Activated naive CD8-positive, alpha-beta T cell treated with anti-CD3 and anti-CD28 coated beads, Interleukin-2, amount 50 U/mL, for 24 hours (primary cell): ENCODE measurements at places on chromosomes 7 and 10.

- no peak for DNase-seq
These were observed 649.0 kb downstream of the LRMDA start for GRCh38 chr10:76080451-76080850.

- DNase-seq: no peak
These were observed at the start of gene RAMP3 for GRCh38 chr7:45157653-45158401. TSS of gene RAMP3 (plus strand) at chr7:45157791. CDS start at chr7:45157829, 38 bp downstream.

- no peak for DNase-seq
These were observed 296.9 kb downstream of the ETV1 start for GRCh38 chr7:13692548-13692947.

- DNase-seq: no peak
These were observed 250.5 kb downstream of the ARHGAP12 start for GRCh38 chr10:31678139-31678536.

- DNase-seq: no peak
These were observed 32.9 kb downstream of the VOPP1 start for GRCh38 chr7:55539380-55539779.

DNA sequence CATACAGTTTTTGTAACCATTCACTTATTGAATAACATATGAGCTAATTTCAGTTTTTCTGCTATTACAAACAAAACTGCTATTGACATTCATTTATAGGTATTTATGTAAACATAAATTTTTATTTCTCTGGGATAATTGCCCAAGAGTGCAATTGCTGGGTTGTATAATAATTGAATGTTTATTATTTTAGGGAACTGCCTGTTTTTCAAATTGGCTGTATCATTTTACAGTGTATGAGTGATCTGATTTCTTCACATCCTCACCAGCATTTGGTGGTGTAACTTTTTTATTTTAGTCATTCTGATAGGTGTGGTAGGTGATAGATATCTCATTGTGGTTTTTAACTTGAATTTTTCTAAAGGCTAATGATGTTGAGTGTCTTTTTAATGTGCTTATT, 26.4 kb downstream of the KIF11 start:
- DNase-seq: no peak

DNA sequence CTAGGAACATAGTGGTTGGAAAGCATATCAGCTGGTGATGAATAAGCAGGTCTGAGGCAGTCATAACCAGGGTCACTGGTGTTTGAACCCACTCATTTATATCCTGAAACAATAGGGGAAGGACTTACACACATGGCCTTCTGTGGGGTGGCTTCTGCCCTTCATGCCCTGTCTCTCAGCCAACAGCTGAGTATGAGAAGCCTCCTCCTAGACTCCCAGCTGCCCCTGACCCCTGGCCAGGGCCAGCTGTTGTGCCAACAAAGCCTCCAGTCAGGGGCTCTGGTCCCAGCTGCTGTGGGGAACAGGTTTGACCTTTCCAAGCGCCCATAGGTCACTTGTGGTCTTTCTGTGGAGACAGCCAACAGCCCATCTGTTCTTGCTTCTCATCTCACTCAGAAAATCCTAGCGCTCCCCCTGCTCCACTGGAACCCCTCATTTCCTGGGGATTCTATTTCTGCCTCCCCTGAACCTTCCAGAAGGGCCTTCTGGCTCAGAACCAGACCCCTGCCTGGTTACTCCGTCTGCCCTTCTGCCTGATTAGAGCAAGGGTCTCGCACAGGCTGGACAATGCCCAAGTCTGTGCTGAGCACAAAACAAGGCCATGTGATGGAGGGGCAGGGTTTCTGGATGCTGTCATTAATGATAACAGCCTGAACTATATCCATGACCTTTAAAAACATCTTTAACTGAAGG, 9.7 kb upstream of the PURB start:
- no peak for DNase-seq
